ENCODE measurements at places on chromosomes 1 and 21.
A peak's percentile ranks its signal among the peaks of the same experiment; 100 is the strongest.

GRCh38 chr1:218459878-218460711 lies 115.0 kb downstream of the TGFB2 start:
- peak; percentile 83 for DNase-seq

GRCh38 chr1:39369565-39369964 lies 121.9 kb upstream of the BMP8A start:
- DNase-seq: no peak

- DNase-seq: no peak
These were observed 185.8 kb upstream of the CHODL start for GRCh38 chr21:18058731-18059398.

- DNase-seq: no peak
These were observed 11.4 kb upstream of the ZNF669 start for GRCh38 chr1:247115545-247115944.

- DNase-seq: no peak
These were observed 28.5 kb upstream of the PAXBP1 start for GRCh38 chr21:32800056-32800455.

DNA sequence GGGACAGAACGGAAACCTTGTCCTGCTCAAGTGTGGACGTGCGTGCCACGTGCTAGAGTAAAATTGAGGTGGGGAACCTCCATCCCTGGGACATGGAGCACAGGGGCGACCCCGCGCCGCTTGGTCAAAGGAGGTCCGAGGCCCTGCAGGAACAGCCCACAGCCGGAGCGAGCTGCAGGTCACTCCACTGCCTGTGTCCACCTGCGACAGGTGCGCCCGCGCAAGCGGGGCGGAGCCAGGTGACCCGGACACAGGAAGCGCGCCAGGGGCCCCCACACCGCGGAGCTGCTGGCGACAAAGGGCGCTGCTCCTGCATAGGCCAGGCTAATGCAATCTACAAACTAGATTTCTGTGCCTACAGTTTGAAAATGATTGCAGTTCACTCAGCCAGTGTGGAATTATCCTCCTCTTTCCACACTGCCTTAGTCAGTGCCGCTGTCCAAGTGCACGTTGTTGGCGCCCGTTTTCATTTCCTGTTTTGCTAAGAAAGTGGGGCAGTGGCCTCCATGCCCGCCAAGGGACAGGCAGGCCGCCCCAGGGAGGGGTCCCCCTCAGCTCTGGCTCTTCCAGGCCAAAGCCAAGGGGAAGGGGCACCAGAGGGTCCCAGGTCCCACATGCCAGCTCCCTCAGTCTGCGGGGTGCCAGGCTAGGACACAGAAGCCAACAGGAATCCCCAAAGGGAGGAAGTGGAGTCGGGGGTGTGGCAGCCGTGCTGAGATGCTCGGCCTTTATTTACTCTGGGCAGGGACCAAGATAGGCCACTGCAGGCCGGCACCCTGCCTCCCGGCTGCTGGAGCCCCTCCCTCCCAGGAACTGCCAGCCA lies 4.3 kb upstream of the NADK start:
- peak; percentile 8 for DNase-seq

DNA sequence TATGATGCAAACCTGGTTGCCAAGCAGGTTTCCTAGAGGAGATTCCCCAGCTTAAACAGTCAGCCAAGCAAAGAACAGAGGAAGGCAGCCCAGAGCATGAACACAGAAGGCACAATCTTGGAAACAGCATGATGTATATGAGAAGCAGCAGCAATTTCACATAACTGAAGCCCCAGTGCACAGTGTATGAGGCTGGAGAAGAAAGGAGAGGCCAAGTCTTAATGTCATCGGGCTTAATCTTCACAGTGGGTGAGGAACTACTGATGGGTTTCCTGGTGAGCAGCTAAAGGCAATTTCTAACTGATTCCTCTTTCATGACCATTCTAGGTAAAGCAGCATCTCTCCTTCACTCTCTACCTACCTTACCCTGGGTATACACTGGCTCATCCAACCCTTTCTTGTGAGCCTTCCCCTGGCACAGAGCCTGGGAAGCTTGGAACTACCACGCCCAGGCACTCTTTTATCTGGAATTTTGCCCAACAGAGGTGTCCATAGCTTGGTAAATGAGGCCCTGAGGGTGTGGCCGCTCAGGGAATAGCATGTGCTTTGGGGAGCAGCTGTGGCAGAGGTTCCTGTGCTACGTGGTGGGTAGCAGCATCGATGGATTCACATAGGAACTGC lies 22.0 kb downstream of the FYB2 start:
- DNase-seq: no peak

GRCh38 chr1:38715415-38715814 lies 144.2 kb downstream of the RRAGC start:
- DNase-seq: no peak

DNA sequence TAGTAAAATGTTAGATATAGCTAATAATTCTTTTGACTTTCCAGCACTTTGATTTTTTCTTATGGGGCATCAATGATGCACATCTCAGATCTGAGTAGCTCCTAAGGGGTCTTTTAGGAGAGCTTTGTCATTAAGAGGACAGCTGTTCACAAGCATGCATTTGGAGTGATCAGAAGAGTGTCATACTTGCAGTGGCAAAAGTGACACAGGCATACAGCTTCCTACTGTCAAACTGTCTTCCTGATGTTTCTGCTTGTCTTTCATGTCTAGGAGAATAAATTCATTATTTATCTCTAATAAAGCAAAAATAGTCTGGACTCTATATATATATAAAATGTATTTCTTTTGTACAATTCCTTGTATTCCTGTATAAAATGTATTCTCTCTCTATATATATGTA lies 273.0 kb downstream of the PAPPA2 start:
- DNase-seq: no peak

- no peak for DNase-seq
These were observed 239.9 kb downstream of the DPYD start for GRCh38 chr1:97680894-97681293.

DNA sequence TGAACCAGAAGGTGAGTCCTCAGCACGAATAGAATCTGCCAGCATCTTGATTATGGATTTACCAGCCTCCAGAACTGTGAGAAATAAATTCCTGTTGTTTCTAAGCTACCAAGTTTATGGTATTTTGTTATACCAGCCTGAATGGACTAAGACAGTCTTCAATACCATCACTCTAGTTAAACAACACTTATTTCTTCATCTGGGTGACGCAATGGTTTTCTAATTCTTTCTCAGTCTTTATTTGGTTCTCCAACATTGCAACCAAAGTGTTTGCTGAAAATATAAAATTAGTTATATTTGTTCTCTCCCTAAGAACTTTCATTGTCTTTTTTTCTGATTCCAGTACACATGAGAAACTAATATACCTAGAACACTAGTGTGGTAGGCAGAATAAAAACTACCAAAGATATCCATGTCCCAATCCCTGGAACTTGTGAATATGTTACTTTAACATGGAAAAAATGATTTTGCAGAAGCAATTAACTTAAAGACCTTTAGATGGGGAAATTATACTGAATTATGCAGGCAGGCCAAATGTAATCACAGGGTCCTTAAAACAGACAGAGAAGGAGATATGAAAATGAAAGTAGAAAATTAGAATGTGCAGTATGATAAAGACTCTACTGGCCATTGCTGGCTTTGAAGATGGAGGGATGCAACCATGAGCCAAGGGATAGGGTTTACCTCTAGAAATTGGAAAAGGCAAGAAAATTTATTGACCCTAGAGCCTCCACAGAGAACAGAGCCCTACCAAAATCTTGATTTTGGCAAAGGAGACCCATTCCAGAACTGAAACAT lies 1115.1 kb downstream of the PLA2G4A start:
- no peak for DNase-seq

DNA sequence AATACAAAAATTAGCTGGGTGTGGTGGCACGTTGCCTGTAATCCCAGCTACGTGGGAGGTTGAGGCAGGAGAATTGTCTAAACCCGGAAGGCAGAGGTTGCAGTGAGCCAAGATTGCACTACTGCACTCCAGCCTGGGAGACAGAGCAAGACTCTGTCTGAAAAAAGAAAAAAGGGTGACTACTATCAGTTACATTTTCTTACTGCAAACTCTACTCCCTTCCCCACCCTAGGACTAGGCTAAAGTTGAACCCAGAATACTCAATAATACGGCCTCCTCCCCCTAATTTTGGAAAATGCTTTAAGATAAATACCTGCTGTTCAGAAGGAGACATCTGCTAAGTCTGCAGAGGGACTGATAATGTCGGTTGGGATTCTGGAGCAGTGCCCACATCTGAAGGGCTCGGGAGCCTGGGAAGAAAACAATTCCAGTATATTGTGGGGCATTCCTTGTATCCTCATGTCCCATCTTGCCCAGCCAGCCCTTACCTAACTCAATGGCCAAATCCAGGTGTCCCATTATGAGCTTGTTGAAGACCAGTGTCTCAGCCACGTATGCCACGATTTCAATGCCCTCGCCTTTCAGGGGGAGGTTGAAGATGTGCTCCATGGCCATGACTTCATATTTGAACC lies 89.7 kb downstream of the ADCY10 start:
- DNase-seq: no peak

DNA sequence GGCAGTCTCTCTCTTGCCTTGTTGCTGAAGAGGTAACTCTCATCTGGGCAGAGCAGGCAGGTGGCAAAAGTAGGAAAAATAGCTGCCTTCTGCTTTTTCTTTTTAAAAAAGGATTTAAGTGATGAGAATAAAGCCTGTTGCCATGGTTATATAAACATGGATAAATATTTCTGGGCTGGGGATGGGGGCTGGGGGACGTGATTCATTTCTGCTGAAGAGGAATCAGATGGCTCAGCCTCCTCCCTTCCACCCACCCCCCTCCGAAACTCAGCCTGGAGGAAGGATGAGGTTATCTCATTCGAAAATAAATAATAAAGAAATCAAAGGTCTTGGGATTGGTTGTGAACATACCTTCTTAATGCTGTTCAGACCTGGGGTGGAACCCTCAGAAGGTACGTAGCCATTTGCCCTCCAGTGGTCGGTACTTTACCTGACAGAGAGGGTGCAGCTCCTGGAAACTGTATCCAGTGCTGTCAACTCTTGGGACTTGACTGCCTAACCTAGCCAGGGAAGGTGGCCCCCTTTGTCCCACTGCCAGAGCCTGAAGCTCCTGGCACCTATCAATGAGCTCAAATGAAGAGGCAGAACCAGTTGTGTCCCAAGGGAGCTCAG lies 3.8 kb upstream of the INKA2 start:
- DNase-seq: no peak

DNA sequence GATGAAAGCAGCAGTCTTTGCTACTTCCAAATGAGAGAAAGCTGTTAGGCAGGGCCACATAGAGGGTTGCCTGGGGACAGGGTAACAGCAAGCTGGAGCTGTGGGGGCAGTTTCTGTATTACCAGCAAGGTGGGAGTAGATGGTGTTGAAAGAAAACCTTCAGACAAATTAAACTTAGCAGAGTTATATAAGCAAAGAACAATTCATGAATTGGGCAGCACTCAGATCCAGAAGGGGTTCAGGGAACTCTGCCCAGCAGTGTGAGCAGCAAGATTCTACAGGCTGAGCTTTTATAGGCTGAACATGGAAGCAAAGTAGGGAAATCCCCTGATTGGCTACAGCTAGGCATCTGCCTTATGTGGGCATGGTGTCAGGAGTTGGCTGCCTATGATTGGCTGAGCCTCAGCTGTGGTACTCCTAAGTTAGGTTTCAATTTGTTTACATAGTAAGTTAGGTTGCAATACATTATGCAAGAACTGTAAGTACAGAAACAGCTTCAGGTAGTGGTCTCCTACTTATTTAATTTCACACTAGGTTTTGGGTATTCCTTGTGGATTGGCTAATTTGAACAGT lies 64.1 kb upstream of the TMPRSS2 start:
- DNase-seq: no peak

DNA sequence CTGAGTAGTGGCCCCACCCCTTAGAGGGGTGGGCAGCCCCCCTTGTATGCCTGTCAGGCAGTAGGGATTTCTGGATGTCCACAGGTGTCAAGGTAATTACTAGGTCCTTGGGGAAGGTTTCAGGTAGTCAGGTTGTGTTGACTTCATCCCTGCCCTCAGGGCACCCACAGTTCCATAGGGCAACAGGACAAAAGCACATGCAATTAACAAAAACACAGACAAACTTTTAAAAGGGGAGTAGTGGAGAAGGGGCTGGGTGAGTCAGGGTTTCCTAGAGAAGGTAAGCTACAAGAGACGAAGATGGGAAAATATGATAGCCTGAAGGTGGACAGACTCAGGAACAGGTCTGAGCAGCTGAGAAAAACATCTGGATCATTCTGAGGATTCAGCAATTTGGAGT lies 14.1 kb downstream of the KRTCAP2 start:
- DNase-seq: no peak

DNA sequence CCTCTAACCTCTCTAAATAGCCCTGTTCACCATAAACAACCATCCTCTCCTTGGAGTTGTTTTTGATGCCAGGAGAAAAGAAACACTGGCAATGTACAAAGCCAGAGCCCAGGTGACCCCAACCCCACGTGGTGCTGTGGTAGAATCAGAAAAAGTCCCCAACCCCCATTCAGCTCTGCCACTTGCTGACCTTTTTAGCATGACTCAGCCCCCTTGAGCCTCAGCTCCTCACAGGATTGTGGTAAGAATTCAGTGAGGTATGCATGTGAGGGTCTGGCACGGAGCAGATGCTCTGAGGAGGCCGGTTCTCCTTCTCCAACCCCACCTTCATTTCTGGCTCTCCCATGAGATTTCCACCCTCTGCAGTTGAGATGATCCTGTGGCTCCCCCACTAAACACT lies 11.1 kb upstream of the CHI3L1 start:
- peak; percentile 67 for DNase-seq

- no peak for DNase-seq
These were observed 116.6 kb downstream of the LMX1A start for GRCh38 chr1:165239873-165240272.

DNA sequence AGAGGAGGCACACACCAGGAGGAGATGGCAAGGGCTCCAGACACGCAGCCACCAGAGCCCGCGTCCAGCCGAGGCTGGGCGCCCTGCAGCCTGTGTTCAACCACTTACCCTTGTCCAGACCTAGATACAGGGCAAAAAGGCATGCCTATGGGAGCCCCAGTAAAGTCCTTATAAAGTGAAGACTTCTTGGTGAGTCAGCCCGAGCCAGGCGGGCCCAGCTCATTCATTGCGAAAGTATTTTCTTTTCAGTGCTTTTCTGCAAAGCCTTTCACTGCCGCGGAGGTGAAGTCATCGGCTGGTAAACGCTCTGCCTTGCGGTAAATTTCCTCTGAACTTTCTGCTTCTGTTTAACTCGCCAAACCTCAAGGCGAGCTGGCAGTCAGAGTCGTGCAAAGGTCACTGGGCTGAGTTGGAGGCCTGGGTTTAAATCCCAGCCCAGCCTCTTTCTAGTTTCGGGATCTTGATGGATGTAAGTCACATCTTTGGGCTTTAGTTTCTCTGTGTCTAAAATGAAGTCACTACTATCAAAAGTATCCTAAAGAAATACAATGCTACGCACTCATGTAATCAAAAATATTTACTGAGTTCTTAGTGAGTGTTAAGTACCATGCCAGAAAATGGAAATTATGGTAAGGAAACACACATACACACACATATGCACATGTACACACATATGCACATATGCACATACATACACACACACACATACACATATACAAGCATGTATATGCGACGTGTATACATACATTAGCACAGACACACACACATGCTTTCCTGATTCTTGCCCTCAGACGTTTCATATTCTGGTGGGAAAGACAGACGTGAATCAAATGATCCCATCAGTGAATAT lies 54.7 kb upstream of the IFFO2 start:
- peak; percentile 94 for DNase-seq
